ENCODE measurements at places on chromosomes 6 and 20.

- DNase-seq, result no peak
Measured at GRCh38 chr6:44563397-44563796, 175.9 kb downstream of the CDC5L start.

GRCh38 chr6:89910902-89911240 is 16.6 kb downstream of the GJA10 start:
- no peak for DNase-seq

DNA sequence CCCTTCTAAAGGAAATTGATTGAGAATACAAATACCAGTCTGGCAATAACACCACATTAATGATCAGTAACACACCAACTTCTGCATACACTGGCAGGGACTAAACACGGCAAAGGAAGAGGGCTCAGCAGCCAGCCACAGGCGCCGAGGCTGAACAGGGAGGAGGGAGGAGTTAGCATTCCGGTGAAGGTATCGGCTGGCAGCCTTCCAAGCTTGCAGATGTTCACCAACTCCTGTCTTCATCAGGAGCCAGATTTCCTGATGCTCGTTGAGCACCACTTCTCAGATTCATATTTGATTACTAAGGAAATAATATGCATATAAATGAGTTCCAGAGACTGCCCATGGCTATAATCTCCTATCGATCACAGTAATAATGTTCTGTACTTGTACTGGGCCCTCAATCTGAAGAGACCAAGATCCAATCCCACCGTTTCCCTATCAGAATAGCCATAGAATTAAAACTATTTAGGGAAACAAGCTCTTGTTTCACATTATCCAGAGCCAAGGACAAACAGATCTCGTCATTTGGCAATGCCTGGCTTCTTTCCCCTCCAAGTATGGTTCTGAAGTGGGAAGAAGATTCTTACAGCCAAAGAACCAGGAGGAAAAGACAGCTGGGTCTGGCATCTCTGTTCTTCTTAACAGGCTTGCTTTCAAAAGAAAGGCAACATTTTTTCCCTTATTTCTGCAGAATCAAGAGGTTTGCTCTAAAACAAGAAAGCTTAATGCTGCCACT is 42.2 kb downstream of the GFOD1 start:
- DNase-seq, result no peak

DNA sequence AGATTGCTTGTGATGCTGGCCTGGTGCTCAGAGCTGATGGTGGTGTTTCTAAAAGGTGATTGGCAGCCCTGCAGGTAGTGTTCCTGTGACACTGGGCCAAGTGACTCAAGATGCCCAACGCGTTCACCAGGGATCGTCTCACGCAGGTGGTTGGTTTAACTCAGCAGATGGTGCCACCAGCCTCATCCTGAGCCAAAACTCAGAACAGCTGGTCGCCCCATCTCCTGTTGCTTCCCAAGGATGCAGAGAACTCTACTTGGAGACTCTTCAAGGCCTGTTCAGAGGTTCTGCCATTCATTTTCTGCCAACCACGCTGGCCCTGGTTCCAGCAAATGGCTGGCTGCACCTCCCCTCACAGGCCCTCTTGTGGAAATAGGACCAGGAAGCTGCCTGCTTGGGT is 394.4 kb downstream of the CDH26 start:
- no peak for DNase-seq

GRCh38 chr6:46128476-46128875 is 1.3 kb upstream of the ENPP4 start:
- DNase-seq, result no peak

- DNase-seq, result no peak
Measured at GRCh38 chr20:62441987-62442539, 14.7 kb upstream of the RBBP8NL start.

DNA sequence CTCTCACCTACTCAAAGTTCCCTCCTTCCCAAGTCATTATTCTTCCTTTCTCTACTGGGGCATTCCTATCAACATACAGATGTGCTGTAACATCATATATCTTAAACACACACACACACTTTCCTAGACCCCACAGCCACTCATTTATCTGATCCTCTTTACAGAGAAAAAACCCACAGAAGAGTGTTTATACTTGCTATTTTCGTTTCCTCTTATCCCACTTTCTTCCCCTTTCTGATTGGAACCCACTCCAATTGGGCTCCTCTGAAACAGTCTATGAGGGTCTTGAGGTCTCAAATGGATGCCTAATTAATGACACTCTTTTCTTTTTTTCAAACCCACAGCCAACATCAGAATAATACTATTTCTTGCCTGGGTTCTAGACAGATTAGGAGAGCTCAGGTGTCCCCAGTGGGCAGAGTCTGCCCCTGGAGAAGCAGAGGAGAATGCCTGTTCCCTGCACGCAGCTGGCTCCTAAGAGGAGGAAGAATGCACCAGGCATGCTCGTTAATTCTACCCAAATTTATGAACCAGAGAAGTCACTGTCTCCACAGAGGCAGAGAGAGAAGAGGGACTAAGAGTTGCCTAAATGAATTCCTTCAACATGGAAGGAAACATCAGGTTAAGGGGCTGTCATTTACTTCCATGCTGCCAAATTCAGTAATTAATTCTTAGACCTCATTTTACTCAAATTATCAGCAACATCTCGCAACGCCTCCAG is 65.9 kb downstream of the CRYBG1 start:
- no peak for DNase-seq

DNA sequence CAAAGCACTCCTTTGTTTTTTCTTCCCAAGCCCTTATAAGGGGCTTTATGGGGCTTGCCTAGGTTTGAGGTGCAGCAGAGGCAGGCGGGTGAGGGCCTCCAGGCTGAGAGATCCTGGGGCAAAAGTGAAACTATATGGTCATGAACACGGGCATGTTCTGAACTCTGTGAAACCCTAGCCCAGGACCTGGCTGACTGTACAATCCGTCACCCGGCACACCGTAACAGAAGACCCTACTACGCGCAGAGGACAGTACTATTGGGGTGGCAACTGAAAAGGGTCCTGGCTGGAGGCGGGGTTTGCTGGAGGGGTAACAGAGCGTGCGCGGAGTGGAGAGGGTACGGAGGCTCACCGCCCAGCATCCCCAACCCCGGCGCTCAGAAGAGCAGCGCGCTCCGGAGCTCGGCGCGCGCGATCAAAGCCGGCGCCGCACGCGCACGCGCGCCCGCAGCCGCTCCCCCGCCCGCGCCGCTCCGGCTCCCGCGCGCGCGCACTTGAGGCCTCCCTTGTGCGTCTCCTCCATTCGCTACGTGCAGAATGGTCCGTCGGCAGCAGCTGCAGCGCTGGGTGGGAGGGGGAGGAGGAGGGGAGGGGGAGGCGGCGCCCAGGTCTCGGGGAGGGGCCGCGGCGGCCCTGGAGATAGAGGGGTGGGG is 54.2 kb downstream of the MRPL14 start:
- DNase-seq, result peak; percentile 95

DNA sequence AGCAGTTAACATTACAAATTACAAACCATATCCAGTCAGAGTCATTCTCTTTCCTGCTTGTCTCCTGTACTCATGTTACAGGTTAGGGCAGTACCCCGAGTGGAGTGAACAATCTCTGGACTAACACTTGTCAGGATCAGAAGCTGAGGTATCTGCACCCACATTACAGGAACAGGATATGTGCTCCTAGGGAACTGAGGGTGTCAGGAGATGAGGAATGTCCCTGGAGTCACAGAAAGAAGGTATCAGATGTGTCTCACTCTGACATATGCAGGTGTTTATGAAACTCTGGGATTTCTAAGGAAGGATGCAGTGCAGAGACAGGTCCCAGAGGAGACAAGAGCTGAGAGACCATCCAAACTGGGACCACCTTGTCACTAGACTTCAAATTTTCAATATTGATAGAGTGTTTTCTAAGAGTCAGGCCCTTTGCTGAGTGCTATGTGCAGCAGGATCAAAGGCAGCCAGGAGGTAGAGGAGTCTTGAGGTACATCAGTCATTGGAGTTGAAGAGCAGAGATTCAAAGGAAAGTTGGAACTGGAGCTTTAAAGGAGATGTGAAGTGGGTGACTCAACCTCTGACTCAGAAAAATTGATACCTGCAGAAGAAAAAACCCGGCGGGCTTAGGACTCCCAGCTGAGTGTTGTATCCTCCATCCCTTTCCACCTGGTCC is 12.6 kb downstream of the HLA-DPB1 start:
- DNase-seq, result no peak

DNA sequence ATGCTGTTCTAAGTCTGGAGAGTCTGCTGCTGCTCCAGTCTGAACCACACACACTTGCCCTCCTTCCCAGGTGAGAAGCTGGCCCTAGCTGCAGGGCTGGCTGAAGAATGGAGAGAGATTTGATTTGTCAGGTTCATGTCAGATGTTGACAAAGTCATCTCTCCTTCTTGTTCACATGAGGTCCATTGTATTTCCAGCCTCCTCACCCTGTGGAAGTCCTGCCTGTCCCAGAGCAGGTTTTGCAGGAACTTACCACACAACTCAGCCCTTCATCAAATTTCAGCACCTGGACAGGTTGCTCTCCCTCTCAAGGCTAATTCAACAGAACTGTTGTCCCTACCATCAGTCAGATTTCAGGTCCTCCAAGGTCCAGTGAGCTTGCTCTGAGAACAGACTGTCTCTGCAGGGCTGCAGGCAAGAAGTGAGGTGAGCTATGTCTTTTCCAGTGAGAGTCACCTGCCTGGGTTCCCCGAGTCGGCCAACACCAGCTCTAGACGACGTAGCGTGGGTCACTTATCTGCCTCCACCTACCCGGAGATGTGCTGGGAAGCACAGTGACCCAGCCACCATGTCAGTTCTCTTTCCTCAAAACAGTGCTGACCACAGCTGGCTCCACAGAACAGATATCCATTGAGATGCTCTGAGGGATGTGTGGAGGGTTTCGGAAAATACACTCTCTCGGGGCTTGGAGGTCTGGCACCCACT is 58.0 kb upstream of the CD93 start:
- DNase-seq, result no peak

DNA sequence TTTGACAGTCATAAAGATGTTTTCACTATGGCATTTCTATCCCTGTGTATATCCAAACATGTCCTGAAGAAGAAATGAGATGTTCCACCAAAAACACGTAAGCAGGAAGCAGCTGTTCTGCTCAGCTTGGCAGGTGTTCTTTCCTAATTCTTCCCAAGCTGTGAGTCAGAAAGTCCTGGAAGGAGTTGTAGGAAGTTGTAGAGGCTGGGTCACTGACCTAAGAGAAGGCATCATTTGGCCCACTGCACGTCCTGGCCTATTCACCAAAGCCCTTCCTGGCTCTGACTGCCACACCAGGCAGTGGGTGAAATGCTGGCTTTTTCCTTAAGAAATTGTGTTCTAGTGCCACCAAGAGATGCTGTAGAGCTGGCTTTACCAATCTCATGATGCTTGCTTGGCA is 40.3 kb downstream of the STX11 start:
- peak; percentile 31 for DNase-seq

- DNase-seq, result no peak
Measured at GRCh38 chr20:13322621-13323020, 101.5 kb downstream of the ISM1 start.

- DNase-seq, result peak; percentile 43
Measured at GRCh38 chr6:17580518-17581048, 19.5 kb upstream of the FAM8A1 start.

DNA sequence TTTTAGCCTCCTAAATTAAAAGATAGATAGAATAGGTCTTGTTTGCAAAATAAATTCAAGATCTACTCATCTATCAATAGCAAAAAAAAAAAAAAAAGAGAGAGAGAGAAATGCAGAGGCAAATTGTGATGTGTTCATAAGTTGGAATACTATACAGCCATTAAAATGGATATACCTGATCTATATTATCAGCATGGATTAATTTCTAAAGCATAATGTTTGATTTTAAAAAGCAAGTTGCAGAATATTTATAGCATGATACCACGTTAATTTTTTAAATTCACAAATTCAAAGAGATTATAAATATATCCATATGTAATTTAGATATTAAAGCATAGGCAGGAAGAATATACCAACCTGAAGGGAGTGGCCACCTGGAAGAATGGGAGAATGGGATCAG is 114.9 kb upstream of the PTPRT start:
- no peak for DNase-seq

- no peak for DNase-seq
Measured at GRCh38 chr6:154249499-154250298, 106.9 kb downstream of the IPCEF1 start.

- peak; percentile 55 for DNase-seq
Measured at GRCh38 chr20:20360464-20360863, 7.4 kb upstream of the INSM1 start.

GRCh38 chr6:108176281-108177089 is 10.7 kb downstream of the NR2E1 start:
- DNase-seq, result no peak
